ENCODE measurements at places on chromosomes 7 and 10.
A peak's percentile ranks its signal among the peaks of the same experiment; 100 is the strongest.

GRCh38 chr7:91343996-91344629 lies 79.9 kb downstream of the FZD1 start:
- no peak for DNase-seq

DNA sequence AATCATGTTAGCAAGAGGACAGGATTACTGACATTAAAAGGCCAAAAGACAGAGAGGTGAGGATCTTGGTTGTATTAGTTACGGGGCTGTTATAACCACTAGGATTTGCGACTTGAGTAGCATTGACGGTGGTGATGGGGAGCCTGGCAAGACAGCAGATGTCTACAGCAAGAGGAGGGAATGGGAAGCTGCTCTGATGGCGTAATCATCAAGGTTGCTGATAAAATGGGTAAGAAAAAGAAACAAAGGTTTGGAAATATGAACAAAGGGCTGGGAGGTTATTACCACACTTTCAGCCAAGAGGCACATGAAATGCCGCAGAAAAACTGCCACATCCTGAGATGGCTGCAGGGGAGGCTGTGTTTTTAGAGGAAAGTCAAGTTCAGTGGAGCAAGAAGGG lies 33.9 kb downstream of the TMEM229A start:
- DNase-seq, result no peak

- DNase-seq, result peak; percentile 59
These were observed 91.0 kb upstream of the PDCD4 start for GRCh38 chr10:110780704-110781103.

- no peak for DNase-seq
These were observed 22.9 kb downstream of the SCART1 start for GRCh38 chr10:133476641-133476990.

DNA sequence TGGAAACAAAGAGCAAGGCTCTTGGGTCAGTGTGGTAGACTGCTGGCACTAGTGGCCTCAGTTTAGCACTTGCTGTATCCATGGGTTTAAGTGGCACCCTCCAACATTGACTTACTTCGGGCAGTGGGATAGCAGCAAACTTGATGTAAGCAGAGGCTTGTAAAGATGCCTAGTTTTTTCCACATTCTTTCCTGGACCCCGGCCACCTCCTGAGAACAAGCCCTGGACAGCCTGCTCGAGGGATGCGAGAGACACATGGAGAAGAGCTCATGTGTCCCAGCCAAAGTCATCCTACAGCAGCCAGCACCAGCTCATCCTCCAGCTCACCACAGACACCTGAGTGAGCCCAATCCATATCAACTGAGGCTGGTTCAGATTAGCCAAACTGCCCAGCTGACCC lies 142.7 kb upstream of the PCBD1 start:
- DNase-seq, result no peak

DNA sequence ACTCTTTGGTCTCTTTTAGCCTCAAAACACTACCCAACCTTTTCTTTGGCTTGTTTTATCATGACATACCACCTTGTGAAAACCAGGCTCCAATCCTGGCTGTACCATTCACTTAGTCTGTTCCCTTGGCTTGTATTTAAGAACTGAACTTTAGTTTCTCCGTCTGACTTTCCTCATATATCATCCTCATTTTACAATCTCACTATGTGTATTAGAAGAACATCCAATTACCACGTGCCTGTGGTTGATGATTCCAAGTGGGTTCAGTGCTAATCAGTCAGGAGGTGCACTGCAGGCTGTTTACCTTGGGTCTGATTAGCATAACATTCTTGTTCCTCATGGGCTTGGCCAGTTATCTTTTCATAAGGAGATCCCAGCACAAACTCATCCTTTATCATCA lies 144.8 kb upstream of the KLF14 start:
- DNase-seq, result no peak

GRCh38 chr7:153835103-153835502 lies 217.1 kb upstream of the DPP6 start:
- no peak for DNase-seq

DNA sequence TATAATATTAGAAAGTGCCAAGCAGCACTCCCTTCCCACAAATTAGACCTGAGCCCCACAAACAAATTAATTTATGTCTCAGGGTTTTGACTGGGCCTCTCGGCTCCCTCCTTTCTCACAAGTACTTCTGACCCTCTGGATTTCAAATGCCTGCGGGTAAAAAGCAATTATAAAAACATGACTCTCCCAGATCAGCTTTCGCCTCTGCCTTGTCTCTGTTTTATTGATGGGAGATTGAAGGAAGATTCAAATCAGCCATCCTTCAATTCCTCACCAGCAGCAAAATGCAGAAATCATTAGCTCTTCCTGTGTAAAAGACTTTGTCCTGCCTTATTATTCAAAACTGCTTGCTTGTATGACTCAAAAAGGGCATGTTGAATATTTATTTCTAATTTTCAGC lies 453.7 kb upstream of the MKI67 start:
- DNase-seq, result no peak

DNA sequence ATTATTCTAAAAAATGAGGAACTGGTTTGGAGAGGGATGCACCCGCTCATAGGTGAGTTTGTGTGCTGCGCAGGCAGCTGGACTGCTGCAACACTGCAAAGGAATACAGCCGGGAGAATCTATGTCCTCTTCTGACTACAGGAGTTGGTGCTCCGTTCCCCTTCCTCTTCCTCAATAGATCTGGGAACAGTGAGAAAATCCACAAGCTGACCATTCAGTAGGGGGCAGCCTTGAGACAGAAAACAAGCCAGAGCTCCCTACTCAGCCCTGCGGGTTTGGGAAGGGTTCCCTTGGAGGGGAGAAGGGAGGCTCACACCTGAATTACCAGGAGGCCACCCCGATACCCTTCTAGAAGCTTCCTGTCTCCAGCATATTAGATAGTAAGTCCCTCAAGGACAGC lies 87.3 kb upstream of the FOXI2 start:
- no peak for DNase-seq

- DNase-seq, result peak; percentile 40
These were observed at the start of gene SERPINE1 for GRCh38 chr7:101126651-101127459. Gene SERPINE1 (plus strand): TSS chr7:101127104. CDS start chr7:101128394, 1,290 bp downstream.

- no peak for DNase-seq
These were observed 11.7 kb downstream of the AASS start for GRCh38 chr7:122132341-122132740.

DNA sequence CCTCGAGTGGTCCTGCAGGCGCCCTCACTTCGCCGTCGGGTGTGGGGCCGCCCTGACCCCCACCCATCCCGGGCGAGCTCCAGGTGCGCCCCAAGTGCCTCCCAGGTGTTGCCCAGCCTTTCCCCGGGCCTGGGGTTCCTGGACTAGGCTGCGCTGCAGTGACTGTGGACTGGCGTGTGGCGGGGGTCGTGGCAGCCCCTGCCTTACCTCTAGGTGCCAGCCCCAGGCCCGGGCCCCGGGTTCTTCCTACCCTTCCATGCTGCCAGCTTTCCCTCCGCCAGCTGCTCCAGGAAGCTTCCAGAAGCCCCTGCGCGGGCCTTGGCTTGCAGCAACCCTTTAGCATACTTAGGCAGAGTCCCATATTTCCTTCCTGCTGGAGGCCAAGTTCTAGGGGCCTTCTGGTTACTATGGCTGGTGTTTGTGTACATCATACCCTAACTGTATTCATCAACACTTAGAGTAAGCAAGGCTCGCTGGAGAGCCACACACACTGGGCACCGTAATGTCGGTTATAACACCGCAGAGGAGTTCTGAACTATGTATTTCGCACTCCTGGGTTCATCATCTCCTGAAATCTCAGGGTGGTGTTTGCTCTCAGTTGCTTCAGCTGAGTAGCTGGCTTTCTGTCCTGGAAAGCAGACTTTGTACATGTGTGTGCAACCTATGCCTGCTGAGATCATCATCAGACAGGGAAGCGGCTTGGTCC lies 471 bp downstream of the MGMT start:
- DNase-seq, result no peak

GRCh38 chr10:1050145-1050544 lies 1.2 kb upstream of the IDI1 start:
- no peak for DNase-seq

DNA sequence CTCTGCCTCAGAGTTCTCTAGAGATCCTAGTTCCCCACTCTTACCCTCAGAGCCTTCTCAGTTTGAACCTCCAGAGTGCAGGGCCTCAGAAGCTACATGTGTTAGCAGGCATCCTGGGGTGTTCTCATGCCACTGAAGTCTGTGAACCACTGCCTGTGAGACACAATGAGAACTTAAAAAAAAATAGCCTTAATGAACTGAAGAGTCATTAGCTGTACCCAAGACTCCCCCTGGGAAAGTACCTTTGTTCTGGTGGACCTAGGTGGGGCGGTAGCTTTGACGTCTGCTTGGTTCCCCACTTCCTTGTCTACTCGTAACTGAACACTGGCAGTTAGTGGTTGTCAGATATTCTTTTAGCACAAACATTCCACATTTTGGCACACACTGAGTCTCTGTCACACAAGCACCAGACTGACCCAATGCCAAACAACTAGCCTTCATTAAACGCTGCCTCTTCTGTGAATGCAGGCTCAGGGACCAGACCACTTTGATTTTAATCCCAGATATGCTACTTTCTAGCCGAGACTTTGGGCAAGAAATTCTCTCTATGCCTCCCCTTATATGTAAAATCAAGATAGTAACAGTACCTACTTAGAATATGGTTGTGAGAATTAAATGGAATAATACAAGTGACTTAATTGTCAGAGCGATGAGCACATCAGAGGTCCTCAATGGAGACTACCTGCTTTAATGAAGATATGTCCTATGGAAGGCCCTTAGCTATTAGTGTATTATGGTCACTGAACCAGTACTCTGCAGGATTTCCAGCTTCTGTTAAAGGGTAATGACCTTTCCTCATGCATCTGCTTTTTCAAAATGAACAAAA lies 75.3 kb upstream of the CC2D2B start:
- no peak for DNase-seq

GRCh38 chr7:27793780-27794179 lies 53.8 kb downstream of the TAX1BP1 start:
- no peak for DNase-seq

Measured in NCI-H1417 (cell line).